RWPE1 (cell line): ENCODE measurements at places on chromosomes 6 and 20.

- no peak for DNase-seq
Measured at GRCh38 chr20:61986762-61987321, 78.8 kb downstream of the TAF4 start.

GRCh38 chr6:41799559-41799911 is 12.0 kb downstream of the TOMM6 start:
- no peak for DNase-seq

DNA sequence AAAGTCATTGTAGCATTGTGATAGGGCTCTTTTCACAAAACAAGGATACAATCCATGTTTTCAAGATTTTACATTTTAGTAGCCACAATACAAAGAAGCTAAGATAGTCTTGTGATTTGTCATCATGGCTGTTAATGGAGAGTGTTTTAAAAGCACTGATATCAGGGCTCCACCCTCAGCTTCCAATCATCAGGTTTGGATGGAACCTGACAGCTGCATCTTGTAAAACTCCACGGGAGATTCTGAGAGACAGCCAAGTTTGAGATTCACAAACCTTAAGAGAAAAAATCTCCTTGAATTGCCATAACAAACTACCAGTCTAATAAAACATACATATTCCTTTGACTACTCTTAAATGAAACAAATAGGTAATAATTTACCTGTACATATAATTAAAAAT is 280.2 kb downstream of the ESR1 start:
- DNase-seq = no peak

DNA sequence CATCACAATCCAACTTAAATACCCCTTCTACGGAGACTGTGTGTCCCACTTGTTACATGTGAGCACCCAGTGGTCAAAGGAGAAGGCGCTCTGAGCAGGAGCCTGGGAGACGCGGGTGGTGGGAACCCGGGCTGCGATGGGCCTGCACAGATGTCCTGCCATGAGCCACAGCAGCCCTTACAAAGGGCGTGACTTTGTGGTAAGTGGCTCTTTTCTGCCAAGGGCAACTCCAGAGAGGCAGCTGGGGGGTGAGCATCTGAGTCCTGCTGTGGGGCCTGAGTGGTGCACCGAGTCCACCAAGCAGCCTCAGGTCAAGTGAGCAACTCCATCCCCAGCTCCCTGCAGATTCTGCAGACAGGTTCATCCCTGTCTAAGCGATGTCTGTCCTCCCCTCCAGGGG is 33.6 kb upstream of the CST7 start:
- no peak for DNase-seq

DNA sequence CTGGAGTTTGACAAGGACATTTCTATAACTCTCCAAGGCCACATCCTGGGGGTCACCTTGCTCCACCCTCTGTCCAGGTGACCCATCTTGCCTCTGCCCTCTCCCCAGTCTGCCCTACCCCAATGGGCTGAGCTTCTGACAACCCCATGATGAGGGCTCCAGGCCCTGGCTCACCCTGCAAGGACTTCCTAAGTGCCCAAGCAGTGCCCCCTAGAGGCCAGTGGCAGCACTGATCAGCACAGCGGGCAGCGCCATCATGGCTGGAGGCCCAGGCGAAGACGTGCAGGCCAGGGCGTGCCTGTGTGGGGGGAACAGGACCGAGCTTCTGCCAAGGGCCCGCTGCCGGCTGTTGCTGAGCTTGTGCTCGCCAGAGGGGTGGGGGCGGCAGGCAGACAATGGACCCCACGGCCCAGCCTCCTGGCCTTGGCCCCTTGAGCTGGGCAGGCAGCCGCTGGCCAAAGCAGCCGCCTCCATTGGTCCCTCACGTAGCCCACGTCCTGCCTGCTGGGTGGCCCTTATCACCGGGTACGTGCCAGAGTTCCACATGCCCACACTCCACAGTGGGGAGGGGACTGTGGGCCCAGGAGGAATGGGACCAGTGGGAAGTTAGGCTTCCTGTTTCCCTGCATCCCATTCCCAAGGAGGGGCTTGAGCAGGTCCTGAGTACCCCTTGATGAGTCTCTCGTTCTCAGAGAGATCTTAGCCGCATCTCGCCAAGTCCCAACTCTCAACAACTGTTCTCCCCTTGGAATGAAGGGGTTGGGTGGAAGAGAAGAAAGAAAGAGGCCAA is 64.3 kb downstream of the MRPL14 start:
- no peak for DNase-seq

- DNase-seq = no peak
Measured at GRCh38 chr20:34037767-34038166, 44.1 kb downstream of the RALY start.

DNA sequence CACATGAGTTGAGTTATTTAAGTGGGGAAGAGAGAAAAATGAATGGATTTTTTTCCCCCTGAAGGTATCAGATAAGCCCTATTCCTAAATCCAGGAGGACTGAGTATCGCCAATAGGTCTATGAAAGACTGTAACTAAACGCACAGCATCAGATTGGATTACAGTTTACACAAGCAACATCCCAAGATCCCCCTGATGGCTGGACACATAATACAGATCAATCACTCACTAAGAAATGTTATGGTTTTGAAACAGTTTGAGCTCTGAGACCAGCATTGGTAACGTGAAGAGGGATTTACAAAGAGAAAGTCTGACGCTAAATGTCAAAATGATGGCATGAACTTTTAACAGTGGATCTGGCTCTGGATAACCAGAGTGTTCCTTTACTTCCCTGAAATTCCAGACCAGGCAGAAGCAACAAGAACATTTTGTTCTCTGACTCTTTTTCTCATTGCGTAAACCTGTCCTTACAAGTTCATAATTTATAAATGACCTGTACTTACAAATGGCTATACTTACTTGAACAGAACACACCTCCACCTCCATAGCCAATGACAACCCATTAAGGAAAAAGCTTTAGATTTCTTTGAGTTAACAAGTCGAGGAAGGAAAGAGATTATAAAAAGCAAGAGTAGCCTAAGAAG is 131.8 kb upstream of the BEND3 start:
- peak; percentile 36 for DNase-seq

GRCh38 chr6:132234356-132234755 is 166.9 kb downstream of the MOXD1 start:
- no peak for DNase-seq

- peak; percentile 54 for DNase-seq
Measured at GRCh38 chr6:5981126-5982026, 25.3 kb downstream of the NRN1 start.

DNA sequence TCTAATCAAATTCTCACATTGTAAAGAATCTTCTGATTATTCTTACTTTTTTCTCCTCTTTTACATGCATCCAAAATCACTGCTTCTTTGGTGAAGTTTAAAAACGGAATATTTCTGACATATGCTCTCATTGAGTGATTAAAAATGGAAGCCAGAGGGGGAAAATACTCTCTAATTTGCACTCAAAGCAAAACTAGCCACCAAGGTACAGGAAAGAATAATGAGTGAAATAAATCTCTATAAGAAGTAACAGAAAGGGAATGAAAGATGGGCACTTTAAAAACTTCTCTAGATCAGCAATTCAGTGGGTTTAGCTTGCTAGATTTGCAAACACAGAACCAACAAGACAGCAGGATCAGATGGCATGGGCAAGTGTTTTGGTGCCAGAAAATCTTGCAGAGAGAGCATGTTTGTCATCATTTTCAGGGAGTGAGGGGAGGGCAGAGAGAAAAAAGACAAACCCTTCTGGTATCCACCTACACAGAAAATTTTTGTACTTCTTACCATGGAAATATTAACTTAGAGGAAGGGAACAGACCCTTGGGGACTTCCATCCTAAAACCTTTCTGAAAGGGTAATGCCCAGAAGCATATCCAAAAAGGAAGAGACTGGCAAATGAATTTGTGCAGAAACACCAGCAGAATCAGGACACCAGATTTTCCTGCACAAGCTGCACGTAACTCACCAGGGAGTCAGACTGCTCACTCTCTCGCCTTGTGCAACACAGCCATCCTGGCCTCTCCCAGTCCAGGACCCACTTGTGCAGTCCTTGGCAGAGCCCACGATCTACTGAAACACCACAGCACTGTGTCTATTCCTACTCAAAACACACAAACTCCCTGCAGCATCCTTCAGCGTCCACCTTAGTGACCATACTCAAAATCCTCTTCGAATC is 270.2 kb upstream of the PRDM1 start:
- DNase-seq = no peak

DNA sequence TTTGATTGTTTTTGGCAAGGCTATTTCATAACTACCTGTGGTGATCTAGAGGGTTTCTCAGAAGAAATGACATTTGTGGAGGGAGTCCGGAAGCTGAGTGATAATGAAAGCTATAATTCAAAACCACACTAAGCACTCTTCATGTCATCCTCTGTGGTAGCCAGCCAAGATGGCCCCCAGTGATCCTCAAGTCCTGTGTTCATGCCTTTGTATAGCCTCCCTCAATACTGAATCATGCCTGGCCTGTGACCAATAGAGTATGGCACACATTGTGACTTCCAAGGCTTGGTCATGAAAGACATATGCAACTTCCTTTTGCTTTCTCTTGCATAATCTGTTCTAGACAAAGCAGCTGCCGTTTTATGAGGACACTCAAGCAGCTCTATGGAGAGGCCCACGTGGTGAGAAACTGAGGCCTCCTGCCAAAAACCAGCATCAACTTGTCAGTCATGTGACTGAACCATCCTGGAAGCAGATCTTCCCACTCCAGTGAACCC is 12.8 kb upstream of the DNAAF9 start:
- DNase-seq = peak; percentile 45

DNA sequence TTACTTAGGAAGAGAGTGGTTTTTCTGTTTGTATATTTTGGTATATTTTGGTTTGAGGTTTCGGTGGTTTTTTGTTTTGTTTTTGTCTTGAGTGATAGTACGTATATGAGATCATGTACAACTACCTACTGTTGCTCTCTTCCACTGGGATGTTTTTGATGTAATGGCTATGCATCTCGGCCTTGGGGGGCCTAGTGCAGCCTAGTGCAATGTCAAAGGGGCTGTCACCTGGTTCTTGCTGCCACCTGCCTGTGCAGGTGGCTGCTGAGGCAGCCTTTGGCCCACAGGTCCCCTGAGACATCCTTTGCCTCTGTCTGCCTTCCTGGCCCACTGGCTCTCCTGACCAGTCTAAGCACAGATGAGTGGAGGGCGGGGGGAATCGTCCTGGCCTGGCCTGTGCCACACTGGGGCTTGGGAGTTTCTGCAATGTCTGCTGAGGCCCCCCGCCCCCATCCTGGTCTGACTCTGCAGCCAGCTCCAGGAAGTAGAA is 546.6 kb downstream of the CD83 start:
- DNase-seq = no peak

- no peak for DNase-seq
Measured at GRCh38 chr20:56608376-56608775, 20.7 kb upstream of the TFAP2C start.

GRCh38 chr20:20786428-20786827 is 74.0 kb upstream of the RALGAPA2 start:
- DNase-seq = no peak

GRCh38 chr6:140316966-140317365 is 942.5 kb upstream of the CITED2 start:
- no peak for DNase-seq

DNA sequence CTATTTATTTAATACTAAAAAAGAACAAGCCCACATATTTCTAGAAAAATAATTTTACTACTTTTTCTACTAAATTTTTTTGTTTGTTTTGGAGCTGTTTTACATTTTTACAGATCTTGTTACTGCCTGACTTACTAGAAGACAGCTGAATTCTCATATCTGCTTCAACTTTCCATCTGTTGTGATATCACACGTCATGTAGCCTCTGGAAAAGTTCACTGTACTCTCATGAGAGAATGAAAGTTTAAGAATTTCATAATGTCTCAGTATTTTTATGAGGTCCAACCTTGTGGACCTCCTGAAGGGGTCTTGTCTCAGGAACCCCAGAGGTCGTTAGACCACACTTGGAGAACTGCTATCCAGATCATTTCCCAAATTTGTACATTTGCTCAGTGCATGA is 81.7 kb upstream of the MTHFD1L start:
- DNase-seq = no peak

GRCh38 chr20:22796469-22797077 is 212.2 kb upstream of the FOXA2 start:
- no peak for DNase-seq

DNA sequence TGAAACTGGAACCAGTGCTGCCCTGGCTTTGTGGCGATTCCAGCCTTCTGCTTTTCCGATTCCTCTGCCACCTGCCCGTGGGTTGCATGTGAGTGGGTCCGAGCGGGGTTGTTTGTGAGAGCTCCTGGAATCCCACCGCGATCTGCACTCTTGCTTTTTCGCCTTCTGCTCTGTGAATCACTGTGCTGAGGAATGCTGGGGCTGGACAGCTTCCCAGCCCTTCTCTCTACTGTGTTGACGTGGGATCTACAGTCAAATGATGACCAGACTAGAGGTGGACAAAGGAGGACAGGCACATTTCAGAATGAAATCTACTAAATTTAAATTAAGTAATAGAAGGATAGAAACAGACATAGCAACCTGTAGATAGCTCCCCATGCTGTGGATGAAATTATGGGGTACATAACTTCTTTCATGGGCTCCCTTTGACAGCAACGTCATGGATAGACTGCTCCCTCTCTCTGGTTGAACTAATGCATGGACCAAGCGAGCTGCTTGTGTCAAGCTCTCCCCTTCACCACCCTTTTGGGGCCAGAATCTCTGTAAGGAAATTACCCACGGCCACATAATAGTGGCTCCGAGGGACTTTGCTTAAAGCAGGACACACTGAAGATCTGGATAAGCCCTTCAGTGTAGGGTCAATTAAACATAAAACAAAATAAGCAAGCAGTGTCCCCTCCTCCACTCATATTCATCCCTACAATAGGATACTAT is 2.0 kb downstream of the FNDC1 start:
- no peak for DNase-seq

DNA sequence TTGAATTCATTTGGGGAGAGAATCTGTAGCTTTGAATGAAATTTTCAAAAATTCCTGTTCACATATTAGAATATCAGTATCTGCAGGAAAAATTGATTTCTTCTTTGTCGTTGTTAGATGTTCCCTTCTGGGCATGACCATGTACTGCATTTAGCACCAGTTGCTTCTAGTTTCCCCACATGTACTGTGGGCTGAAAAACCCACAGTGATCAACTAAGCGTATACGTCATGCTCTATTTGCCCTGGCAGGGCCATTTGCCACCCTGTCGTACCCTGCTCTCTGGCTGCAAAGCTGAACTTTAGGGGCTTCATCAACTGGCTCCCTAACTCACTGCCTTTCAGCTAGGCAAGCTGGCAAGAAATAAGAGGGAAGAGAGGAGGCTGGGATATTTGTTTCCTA is 340.7 kb upstream of the TSHZ2 start:
- no peak for DNase-seq

DNA sequence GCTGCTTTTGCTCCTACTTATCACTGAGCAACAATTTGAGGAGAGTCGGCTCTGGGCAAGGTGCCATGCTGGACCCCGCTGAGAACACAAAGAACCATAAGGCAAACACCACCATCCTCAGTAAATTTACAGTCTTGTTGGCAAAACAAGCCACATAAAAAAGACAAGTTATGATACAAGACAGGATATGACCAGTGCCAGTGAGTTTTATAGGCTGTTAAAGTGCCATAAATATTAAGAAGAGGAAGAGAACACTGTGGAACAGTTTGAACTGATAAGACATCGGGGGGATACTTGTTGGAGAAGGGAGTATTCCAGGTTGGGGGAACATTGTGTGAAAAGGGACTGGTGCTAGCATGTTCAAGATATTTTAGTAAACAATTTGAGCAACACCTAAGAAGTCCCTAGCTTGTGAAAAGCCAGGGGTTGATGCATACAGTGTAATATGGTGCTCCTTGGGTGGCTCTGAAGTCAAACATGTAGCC is 25.3 kb upstream of the RIPOR2 start:
- DNase-seq = no peak

- DNase-seq = peak; percentile 95
Measured at GRCh38 chr6:155493694-155494143, 38.1 kb upstream of the NOX3 start.

GRCh38 chr20:51159303-51159702 is 136.4 kb upstream of the KCNG1 start:
- DNase-seq = no peak
